ENCODE measurements at places on chromosomes 7 and 10.

GRCh38 chr7:13894377-13894776, 95.1 kb downstream of the ETV1 start:
- no peak for DNase-seq

DNA sequence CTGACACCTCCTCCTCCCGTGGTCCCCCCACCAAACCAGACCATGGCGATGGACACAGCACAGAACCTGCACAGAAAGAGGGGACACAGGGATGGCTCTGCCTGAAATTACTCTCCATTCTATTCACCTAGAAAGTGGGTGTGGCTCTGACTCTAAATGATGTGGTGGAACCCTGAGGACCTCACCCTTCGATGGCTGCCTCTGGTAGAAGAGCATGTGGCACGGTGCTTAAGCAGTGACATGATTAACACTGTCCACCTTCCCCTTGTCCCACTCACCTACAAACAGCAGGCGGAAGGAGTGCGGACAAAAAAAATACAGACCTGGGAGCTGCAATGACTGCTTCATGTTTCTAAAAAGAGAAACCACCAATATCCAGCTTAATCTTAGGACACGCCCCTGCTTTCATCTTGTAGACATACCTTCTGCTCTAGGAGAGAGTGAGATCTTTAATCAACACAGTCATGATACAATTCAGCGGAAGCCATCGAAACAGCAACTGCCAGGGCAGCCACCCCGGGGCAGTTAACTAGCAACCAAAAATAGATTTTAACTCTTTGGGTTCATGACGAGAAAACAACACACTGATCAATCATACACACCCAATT, 11.4 kb downstream of the JCAD start:
- DNase-seq, result no peak

GRCh38 chr10:102423372-102423968, 2.8 kb downstream of the FBXL15 start:
- DNase-seq, result no peak

GRCh38 chr7:94882891-94883290, 24.5 kb upstream of the PPP1R9A start:
- DNase-seq, result no peak

DNA sequence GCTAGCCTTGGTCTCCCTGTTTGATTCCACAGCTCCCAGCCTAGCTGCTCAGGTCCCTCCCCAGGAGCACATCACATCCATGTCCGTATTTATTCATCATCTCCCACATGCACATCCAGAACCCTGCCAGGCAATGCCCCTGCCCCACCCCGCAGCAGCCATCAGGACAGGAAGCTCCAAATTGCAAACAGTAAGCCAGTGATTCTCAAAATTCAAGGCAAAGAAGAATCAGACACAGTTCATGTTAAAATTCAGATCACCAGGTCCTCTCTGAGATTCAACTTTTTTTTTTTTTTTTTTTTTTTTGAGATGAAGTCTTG, 17.7 kb downstream of the LRRC20 start:
- DNase-seq, result no peak

- no peak for DNase-seq
Observed at GRCh38 chr7:151437159-151437553, 2.8 kb downstream of the CRYGN start.

DNA sequence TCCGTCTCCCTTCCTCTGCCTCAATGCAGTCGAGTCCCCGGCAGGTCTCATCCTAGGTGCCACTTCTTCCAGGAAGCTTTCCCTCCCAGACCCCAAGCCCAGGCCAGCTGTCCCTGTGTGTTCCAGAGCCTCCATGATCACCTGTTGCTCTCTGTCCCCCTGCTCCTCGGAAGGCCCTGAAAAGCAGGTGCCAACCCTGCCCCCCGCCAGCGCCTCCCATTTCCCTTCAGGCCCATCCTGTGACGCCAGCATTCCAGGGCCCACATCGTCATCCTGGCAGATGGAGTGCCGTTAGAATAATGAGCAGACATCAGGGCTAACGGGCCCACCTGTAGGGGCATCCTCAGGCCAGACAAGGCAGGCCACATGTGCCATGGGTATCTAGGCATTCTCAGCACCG, 253.0 kb upstream of the PPP2R2D start:
- DNase-seq, result no peak

- no peak for DNase-seq
Observed at GRCh38 chr10:81008726-81009125, 471.0 kb downstream of the SH2D4B start.

DNA sequence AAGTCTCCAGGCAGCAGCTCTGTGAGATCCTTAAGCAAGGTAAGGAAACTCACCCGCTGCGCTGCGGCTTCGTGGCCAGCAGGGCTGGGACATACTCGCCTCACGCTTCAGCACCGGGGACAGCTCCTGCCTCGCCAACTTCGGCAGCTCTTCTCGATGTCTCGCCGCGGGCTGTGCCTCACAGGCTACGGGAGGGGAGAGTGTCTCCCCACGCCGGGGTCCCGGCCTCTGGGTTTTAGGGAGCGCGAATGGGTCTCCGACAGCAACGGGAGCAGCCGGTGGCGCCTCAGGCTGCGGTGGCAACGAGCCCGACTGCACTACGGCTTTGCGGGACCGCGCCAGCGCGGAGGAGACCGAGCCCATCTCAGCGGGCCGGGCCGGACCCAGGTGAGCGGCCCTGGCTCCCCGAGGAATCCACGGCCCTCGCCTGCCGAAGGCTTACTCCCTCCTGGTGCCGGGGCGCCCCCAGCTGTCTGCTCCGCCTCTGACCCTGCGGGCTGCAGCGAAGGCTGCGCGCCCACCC, 62.4 kb downstream of the LSM5 start:
- DNase-seq, result peak; percentile 81

DNA sequence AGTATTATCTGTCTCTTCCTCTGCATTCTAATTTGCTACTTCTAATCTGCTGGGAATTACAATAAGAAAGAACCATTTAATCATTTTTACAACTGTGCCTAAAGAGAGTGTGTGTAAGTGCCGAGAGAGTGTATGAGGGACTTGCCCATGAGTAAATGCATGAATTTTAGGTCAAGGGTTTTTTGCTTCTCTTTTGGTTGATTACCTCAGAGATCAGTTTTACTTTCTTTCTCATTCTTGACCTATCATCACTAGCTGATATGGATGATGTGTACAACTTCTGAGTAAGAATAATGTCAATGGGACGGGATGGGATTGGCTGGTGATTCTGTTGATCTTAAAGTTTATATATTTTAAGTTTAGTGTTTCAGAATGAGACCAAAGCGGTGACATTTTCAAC, 47.8 kb downstream of the IKZF1 start:
- DNase-seq, result no peak

GRCh38 chr7:121167971-121168370, 160.8 kb upstream of the WNT16 start:
- DNase-seq, result peak; percentile 21

- DNase-seq, result peak; percentile 98
Observed at GRCh38 chr10:103678178-103678526, 177.2 kb downstream of the SH3PXD2A start.

GRCh38 chr10:69638642-69639041, 8.6 kb downstream of the FAM241B start:
- DNase-seq, result no peak

DNA sequence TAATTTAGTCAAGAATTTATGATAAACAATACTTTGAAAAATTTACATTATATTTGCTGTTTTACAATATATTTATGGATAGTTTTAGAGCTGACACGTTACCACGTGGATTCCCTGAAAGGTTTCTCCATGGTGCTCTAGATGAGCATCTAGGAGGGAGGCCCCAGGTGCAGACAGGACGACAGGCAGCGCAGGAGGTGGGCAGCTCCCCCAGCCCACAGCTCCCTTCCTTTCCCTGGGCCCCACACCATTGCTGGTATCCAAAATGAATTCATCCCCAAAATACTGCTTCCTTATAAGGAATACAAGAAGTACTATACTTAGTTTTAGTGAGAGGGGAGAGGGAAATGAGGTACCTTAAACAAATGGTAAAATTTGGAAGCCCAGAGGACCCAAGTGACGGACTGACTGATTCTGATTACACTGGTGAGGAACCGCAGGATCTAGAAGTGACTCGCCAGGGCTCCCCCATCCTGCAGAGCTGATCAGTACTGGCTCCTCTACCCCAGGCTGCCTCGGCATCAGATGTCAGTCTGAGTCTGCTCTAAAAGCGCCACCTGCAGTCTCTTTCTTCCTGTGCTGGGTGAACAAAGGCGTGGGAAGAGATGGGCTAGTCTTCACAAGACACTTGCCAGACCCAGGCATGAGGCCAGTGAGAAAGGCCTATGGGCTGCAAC, 89.2 kb downstream of the DLG5 start:
- peak; percentile 68 for DNase-seq

DNA sequence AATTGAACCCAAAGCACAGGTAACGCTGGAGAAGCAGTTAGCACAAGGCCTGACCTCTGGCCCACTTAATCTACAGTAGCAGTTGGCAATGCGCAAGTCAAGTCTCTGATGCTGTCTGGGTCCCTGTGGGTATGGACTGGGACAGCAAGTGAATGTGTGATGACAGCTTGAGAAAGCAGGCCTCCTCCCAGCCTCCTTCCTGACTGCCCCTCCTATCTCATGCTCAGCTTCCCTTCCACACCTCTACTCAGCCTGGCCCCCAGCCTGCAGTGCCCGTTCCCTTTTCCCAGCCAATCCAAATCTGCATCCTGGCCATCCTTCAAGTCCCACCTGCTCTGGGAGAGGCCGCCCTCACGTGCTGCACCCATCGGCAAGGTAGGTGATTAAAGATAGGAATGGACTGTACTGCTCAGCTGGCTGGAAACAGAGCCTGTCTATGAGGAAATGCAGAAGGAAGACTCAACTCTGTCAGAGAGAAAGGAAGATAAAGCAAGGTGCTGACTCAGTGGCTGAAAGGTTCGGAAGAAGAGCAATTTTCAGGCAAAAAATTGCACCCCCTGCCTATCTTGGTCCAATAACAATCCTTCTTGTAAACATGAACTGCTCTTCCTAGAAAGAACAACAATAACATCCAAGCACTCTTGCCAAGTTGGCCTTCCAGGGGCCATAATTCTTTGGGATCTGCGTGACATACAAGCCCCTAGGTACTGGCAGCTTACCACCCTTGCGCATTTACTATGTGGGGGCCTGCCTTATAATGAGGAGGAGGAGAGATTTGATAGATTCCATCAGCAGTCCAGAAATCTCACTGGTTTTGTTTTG, 16.6 kb upstream of the FGFR2 start:
- no peak for DNase-seq

DNA sequence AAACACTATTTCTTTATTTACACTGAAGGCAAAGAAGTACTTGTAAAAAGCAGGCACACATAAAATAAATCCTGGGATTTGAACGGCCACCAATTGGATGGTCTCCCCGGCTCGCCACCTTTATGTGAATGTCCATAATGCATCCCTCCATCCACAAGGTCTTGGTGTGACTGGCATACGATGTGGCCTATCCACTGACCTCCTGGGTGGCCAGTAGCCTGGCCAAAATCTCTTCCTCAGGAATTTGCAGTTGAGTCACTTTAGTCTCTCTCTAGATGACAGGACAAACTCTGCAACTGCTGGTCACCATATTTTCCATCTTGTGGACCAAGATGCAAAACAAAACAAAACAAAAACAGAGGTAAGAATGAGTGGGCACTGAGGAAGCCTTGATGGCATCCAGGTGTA, 39.1 kb downstream of the CDK1 start:
- peak; percentile 31 for DNase-seq

- no peak for DNase-seq
Observed at GRCh38 chr10:62451611-62451975, 77.4 kb downstream of the ZNF365 start.

DNA sequence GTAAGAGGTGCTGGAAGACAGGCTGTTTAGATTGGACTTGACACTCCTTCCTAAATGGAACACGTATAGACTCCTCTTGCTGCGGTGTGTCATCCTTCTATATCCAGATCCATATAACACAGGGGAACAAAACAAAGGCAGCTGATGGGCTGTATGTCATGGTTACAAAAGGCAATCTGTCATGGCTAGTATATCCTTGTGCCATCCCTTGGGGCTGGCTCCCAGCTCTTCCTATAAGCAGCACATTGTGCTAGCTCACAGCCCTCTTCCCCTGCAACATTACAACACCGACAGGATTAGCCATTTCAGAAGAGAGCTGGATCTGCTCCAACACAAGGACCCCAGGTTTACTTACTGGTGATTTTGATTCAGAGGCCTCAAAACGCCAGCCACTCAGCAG, 15.3 kb downstream of the LIPK start:
- DNase-seq, result no peak

DNA sequence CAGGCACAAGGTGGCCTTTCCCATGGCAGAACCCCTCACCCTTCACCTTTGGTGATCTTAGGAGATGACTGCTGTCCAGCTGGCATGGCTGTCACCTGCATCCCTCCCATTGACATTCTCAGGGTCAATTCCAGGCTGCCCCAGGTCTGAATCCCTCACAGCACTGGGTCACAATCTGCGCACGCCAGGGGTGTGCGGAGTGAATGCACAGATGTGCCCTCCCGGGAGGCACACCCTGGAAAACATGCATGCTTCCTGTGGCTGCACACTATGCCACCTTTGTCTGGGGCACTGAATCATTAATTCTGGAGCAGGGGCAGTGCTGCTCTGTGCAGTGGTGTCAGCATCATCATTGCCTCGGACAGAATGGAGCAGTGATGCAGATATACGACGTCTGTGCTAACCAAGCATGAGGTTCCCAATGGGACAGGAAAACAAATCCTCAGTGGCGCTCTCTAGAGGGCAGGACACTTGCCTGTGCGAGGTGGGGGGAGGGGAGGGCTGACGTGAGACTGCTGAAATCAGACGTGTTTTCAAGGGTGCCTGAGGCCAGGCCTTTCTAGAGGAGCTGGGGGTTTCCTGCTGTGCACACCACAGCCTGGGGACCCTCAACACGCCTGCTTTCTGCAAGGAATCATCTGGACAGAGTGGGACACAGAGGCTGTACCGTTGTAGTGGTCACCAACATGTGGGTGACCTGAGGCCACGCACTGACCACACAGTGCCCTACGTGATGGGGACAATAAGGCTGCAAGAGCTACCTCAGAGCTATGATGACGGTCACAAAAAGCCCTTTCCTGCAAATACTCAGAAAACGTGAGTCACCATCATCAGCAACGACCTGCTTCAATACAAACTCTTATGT, 77.9 kb downstream of the HIPK2 start:
- no peak for DNase-seq

DNA sequence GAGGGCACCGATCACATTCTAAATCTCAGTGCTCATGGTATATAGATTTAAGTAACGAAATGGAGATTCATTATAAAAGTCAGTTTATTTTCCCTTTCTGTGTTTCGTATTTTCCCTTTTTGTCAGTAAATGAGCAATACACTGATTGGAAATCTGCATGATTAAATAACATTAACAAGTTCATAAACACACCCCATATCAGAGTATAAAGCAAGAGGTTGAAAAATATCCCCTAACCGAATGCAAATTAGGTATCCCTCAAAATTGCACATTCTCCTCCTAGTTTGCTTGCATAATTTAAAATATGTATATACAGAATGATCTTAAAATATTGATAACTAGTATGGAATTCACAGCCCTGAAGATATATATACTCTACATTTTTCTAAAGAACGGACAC, 64.6 kb downstream of the SLC37A3 start:
- DNase-seq, result no peak

DNA sequence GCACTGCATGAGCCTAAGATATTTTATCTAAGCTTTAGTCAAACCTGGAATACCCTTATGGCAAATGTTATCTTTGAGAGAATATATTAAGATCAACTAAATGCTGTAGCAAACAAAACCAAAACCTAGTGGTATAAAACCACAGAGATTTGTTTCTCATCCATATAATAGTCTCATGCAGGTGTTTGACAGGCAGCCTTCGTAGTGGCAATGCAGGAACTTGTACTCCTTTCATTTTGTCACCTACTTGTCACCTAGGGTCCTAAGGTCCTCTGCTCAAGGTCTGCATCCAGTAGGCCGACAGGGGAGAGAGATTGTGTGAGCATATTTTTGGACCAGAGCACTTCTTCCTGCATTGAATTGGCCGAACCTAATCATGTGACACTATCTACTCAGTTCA, 352.6 kb downstream of the GPR37 start:
- DNase-seq, result no peak

All from brain microvascular endothelial cell (primary cell).